Endothelial cell of umbilical vein (primary cell): ENCODE measurements at places on chromosomes 2 and 18. TPM values are rescaled to one million over a fixed set of nuclear protein-coding genes. Genes with fewer than 3 reads are reported as not detected.

Gene IL36A
- total RNA-seq: not detected in 2 replicates

Gene FASTKD1
- total RNA-seq: 32.2 and 33.4 TPM in 2 replicates

Gene ERFE
- total RNA-seq: 0.46 and 1.2 TPM in 2 replicates

Gene MYO5B
- total RNA-seq: 1.1 and 1.4 TPM in 2 replicates

Gene REG3A
- total RNA-seq: not detected in 2 replicates

Gene IL37
- total RNA-seq: not detected in 2 replicates

Gene UNC50
- 33.5 and 35.3 TPM in 2 replicates for total RNA-seq

Gene TLX2
- total RNA-seq: not detected in 2 replicates

Gene SLC19A3
- not detected in 2 replicates for total RNA-seq

Gene RNF144A
- total RNA-seq: 19.7 and 28.8 TPM in 2 replicates

Gene GREB1
- total RNA-seq: 0.23 and 0.58 TPM in 2 replicates

Gene SERPINE2
- 8.8 and 15.5 TPM in 2 replicates for total RNA-seq

Gene PRKCE
- total RNA-seq: 27.9 and 31.9 TPM in 2 replicates

Gene TCF23
- not detected in 2 replicates for total RNA-seq

Gene ZNF396
- 0.44 and 0.72 TPM in 2 replicates for total RNA-seq

Gene HPCAL1
- total RNA-seq: 68.1 and 77.4 TPM in 2 replicates

Gene ACTG2
- not detected in 2 replicates for total RNA-seq

Gene EPAS1
- 374 and 397 TPM in 2 replicates for total RNA-seq

Gene VWC2L
- not detected in 2 replicates for total RNA-seq

Gene MRPS5
- 59.7 and 62.8 TPM in 2 replicates for total RNA-seq

Gene LYG2
- not detected in 2 replicates for total RNA-seq

Gene CYS1
- 0.25 TPM in 1 of 2 replicates, not detected in the other for total RNA-seq

Gene EIF2AK2
- 39.6 and 41.1 TPM in 2 replicates for total RNA-seq

Gene LONRF2
- total RNA-seq: not detected in 2 replicates

Gene POTEI
- 0.13 and 0.16 TPM in 2 replicates for total RNA-seq

Gene RNF152
- total RNA-seq: 24.0 and 27.5 TPM in 2 replicates

Gene PDE1A
- 0.49 and 0.83 TPM in 2 replicates for total RNA-seq

Gene IL1A
- 0.99 and 1.4 TPM in 2 replicates for total RNA-seq

Gene BMP10
- not detected in 2 replicates for total RNA-seq

Gene CNGA3
- not detected in 2 replicates for total RNA-seq

Gene MC4R
- not detected in 2 replicates for total RNA-seq

Gene MC5R
- not detected in 2 replicates for total RNA-seq

Gene TTLL4
- total RNA-seq: 41.0 and 45.0 TPM in 2 replicates

Gene CENPA
- 33.1 and 34.1 TPM in 2 replicates for total RNA-seq

Gene TWSG1
- 57.4 and 69.6 TPM in 2 replicates for total RNA-seq

Gene UGT1A7
- not detected in 2 replicates for total RNA-seq
